ENCODE measurements at places on chromosomes 6 and 20.

DNA sequence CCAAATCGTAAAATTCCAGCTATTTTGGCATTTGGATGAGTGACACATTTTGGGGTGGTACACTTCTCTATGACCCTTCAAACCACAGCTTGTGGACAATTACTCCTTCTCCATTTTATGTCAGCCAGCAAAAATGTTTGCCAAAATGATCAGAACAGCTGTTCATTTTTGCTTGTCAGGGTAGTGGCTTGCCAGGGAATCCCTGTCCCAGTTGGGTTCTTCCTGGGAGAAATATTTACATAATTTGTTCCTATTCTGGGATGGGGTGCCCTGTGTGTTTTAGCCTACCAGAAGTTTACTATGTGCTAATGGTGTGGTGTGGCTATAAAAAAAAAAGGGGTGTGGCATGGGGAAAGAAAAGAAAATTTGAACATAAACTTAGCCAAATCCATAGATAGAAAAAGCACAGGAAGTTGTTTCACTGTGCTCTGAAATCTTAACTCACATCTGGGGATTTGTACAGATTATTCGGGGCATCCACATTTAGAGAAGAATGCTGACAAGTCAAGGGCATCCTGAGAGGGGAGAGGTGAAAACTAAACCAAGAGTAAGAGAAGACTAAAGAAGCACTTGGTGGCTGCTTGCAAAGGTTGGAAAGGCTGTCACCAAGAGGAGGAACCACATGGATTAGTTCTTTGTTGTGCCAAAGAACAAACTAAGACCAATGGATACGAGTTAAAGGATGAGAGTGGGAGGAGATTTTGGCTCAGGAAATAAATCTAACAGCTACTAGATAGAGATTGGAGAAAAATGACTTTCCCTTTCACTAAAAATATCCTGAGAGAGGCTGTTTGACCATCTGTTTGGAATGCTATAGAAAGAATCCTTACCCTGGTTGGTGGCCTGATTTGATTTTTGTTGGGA lies 55.2 kb upstream of the RBM24 start:
- DNase-seq = peak; percentile 30

DNA sequence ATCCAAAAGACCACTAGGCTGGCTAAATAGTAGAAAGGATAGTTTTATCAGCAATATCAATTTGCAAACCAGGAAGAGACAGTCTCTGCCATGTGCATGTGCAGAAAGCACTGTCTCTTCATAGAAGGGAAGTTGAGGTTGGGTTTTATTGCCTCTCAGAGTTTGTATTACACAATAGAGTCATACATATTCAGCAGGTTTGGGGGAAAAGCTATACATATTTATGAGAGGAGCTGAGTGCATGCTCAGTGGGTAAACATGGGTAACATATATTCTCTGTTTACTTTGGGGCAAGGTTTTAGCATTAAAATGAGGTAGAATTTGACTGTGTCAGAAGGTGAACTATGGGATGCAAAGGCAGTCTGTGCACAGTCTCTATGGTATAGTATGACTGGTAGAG lies 14.9 kb downstream of the TMEM170B start:
- no peak for DNase-seq

GRCh38 chr20:32132911-32133549 lies 23.5 kb downstream of the TM9SF4 start:
- DNase-seq = no peak

DNA sequence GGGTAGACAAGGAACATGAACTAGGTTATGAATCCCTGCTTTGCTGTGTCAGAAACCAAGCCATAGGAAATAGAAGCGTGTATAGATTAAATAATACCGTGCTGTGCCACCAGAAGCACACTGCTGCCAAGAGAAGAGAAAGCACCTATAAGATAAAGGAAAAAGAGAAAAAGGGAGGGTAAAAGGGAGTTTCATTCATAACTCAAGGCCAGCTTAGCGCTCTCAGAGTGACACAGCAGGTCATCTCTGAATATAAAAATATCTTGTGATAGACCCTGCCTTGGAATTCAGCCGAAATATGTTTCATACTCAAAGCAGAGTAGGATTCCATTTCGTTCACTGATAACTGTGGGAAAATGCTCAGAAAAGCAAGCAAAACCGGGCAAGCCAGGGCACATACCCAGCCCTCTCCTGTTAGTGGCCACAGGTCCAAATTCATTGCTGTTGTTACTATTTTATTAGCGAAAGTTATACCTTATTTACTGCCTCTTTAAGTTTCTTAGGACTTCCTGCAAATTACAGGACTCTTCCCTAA lies 8.7 kb downstream of the JAG1 start:
- no peak for DNase-seq

DNA sequence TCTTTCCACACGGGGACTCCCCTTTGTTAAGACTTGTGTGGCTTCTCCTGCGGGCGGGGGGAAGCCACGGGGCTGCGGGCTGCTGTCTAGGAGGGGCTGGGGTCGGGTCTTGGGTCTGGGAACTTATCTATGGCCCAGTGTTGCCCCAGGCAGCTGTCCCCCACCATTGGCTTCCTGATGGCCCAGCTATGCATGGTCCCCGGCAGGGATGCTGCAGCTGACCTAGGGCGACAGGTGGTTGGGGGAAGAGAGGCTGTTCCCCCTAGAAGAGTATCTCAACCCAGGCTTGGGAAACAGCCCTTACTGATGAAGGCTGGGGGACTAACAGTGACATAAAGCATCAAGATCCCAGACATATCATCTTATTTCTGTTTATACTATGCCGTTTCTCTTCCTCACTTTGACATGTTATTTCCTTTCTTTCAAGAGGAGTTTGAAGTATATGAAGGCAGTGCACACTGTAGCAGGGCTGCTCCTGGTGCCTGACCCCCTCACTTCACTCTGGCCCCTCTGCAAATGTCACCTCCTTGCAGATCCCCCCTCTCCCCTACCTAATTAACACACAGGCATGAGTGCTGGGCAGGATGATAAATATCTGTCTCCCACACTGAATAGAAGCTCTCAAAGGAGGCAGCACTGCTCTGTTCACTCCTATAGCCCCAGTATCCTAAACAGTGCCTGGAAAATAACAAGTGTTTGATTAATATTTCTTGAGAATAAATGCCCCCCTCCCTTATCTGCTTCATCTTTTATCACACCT lies 87.0 kb downstream of the HIVEP2 start:
- no peak for DNase-seq

DNA sequence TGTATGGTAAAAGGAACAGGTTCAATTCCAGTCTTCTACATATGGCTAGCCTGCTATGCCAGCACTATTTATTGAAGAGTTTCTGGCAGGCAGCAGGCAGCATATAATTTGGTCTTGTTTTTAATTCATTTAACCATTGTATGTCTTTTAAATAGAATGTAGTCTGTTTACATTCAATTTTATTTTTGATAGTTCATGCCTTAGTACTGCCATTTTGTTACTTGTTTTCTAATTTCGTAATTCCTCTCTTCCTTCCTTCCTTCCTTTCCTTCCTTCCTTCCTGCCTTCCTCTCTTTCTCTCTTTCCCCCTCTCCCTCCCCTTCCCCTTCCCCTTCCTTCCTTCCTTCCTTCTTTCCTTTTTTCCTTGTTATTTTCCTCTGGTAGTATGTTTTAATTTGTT lies 17.6 kb upstream of the OR2J2 start:
- no peak for DNase-seq

DNA sequence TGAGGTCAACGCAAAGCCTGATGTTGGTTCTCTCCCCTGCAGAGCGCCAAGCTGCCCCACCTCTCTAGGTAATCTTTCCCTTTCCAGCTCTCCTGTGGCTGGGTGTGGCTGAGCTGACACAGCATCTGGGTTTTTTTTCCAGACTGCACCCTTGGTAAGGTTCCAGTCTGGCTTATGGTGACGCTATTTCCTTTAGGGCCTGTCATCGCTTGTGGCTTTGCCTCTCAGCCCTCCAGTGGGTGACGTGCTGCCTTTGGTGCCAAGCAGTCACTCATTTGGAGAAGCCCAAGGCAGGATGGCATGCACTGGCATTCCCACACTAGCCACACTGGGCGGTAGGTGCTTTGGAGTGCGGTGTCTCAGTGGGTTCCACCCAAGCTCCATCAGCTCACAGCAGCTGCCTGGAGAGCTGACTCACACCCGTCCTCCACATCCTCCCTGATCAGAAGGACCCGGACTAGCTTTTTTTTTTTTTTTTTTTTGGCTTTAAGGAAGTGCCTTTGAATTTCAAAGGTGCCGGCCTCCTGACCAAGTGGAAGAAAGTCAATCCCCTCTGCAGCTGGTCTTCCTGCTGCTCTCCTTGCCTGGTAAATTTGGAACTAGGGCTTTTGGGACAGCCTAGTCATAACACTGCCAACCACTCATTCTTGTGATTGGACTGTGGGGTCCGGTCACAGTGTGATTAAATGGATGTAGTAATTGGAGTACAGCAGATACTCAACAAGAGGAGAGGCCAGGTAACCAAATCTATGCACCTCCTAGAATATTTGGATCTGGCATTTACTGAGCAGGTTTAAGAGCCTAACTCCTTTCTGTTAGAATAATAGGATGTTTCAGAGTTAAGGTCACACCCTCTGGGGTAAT lies 153.6 kb downstream of the CD83 start:
- DNase-seq = no peak

DNA sequence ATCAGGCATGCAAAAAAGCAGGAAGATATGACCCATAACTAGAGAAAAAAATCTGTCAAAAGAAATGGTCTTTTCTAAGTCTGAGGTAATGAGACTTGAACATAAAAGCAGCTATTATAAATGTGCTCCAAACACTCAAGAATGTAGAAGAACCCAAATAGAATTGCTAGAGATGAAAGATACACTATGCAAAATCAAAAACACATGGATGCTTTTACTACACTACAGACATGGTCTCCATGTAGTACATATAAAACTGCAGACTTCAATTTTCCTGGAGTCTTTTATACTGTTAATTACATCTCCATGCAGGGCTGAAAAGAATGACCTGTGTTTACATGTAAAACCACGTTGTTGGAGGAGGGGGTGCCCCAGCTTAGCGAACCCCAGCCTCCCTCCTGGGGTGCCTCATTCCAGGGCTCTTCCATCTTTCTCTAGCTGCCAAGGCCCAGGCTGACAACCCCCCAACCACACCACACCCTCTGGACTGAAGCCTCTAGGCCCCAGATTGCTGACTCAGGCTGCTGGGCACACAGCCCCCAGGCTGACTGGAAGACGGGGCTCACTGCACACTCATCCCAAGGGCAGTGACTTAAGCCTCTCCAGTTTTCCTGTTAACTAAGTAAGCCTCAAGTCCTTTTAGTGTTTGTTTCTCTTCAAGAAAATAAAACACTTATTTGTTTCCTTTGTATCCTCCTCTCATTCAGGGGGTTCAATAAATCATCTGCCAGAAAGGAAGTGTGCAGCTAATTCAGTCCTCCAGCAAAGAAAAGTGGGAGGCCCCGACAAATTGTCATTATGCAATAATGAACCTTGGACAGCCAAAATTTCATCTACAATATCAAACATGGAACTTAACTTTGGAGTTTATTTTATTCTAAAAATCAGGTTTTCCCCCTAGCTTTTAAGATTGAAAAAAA lies 26.0 kb upstream of the PLAGL1 start:
- DNase-seq = no peak

GRCh38 chr6:121881974-121882667 lies 446.7 kb downstream of the GJA1 start:
- no peak for DNase-seq

- DNase-seq = no peak
Observed at GRCh38 chr6:132513831-132514545, 1.1 kb upstream of the STX7 start.

- no peak for DNase-seq
Observed at GRCh38 chr6:31528821-31529328, at the start of gene MCCD1. Gene MCCD1, plus strand, starts transcription at chr6:31528962. Its CDS starts 53 bp downstream, at chr6:31529015.

DNA sequence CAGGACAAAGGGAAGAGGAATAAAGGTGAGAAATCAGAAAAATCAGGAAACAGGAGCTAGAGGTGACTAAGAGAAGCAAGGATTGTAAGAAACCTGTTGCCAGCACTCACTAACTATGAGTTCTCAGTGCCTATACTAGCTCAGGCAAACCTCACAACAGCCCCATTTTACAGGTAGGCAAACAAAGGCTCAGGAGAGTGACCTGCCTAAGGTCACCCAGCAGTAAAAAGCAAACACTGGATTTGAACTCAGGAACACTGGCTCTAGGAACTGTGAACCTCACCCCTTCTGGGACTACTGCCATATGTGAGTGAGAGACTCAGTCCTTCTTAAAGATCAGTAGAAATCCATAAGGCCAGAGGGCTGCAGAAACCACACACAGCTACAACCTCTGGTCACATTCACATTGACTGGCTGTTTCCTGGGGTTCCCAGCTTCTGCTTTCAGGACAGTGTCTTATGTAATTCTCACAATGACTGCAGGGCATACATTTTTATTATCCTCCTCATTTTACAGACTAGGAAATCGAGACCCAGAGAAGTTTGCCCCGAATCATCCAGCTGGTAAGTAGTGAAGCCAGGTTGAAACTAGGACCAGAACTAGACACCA lies 80.7 kb upstream of the MAFB start:
- no peak for DNase-seq

DNA sequence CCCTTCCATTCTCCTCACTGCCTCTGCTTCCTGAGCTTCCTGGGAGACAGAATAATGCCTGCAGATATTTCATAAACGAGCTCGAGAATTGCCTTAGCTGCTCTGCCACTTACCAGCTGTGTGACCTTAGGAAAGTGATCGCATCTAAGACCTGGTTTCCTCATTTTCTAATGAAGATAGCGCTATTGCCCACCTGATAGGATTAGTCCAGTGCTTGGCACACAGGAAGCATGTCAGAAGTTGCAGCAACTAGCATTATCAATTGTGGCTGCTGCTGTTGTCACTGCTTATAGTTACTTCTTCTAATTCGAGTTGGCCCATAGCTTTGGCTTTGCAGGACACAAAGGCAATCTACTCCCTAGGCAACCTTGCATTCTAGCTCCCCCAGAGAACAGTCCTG lies 305.5 kb upstream of the SGK1 start:
- DNase-seq = no peak

DNA sequence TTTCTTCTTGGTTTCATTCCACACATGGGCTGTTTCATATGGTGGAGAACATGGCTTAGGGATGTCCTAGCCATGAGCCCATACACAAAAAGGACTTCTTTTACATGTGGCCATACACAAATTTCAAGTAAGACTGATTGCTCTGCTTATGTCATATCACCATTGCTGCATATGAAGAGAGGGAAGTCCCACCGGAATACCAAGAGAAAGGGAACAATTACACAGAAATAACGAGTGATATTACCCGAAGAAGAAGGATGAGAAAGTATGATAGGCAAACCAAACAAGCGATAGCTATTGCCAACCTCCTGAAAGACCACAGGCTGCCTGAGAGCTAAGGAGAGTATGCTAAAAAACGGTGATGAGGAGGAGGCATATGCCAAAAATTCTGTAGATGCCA lies 70.5 kb upstream of the TNFRSF21 start:
- no peak for DNase-seq

- no peak for DNase-seq
Observed at GRCh38 chr6:156109713-156110112, 654.1 kb upstream of the NOX3 start.

- DNase-seq = no peak
Observed at GRCh38 chr6:71481011-71481410, 192.4 kb downstream of the OGFRL1 start.

DNA sequence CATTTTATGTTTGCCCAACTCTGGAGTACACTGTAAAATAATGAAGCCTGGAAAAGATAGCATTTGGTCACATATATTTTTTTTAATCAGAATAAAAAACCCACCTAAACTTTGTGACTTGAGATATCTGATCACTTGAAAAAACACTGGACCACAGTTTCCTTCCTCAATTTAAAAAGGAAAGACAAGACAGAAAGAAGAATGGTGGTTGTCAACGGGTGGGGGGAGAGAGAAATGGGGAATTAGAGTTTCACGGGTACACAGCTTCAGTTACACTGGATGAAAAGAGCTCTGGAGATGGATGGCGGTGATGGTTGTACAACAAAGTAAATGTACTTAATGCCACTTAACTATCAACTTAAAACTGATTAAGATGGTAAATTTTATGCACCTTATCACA lies 14.7 kb upstream of the DST start:
- no peak for DNase-seq
